ENCODE measurements at places on chromosomes 1 and 21.

GRCh38 chr1:201184307-201185122, 6.1 kb upstream of the IGFN1 start:
- peak; percentile 84 for DNase-seq

DNA sequence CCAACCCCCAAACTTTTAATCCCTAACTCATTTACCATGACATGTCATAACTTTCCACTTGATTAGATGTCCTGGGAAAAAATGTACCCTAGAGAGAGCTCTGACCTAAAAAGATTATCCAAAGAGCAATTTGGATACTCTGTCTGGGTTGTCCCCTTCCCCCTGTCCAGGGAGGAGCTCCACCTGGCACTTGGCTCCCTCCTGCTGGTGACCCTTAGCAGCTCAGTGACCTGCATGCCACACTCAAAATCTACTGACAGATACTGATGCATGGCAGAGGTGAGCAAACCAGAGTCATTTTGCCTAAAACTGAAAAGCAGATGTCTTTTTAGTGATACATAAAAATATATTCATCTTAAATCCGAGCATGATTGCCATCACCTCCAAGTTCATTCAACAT, 442.3 kb upstream of the CHRM3 start:
- DNase-seq, result no peak

- DNase-seq, result no peak
Observed at GRCh38 chr1:219574484-219575087, 38.3 kb downstream of the ZC3H11B start.

DNA sequence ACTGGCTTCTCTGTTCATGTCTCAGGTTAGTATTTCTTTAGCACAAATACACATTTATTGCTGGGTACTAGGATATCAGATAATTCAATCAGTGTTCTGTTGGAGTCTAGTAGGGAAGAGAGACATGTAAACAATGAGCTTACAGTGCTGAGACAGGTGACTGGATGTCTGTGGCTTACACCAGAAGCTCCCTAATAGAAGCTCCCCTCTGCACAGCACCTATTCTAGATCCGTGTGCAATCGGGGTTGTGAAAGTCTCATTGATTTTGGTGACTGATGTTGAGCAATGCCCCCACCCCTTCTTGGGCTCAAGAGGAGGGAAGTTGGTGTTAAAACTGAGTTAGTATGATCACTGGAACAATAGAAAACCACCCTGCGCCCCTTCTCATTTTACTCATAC, 279.2 kb downstream of the RPS6KC1 start:
- DNase-seq, result no peak

GRCh38 chr1:59214248-59215208, 82.4 kb upstream of the FGGY start:
- DNase-seq, result peak; percentile 48

DNA sequence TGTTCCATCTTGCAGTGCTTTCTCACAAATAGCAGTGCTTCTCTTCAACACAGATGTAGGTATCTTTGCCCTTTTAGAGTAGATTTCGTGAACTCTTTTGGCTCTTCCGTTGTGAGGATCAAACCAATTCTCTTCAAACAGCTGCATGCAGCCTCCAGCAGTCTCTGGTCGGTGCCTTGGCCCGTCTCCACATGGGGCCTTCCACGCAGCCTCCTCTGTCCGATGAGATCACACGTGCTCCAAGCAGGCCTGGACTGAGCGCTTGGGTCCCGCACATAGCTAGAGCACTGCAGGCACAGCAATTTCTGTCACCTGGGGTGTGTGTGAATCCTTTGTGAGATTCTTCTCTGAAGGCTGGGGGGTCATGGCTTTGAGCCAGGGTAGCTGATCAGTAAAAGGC, 82.8 kb upstream of the KCNE2 start:
- no peak for DNase-seq

GRCh38 chr1:31694069-31694963, 9.5 kb downstream of the COL16A1 start:
- DNase-seq, result no peak

DNA sequence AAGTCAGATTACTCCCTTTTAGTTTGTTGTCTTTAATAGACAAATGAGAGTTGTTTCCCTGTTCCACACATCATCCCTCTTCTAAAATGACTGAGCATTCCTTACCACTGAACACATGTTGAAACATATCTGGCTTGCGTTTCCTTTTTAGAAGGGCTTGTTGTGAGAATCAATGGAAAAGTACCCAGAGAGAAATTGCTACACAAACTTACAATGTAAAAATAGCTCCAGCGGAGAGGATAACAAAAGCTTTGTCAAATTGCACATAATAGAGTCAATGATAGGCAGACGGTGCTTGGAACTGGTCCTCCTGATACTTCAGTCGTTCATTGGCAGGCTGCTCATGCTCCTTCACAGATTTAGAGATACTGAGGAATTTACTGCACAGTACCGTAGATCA, 123.9 kb downstream of the CYYR1 start:
- DNase-seq, result peak; percentile 80

DNA sequence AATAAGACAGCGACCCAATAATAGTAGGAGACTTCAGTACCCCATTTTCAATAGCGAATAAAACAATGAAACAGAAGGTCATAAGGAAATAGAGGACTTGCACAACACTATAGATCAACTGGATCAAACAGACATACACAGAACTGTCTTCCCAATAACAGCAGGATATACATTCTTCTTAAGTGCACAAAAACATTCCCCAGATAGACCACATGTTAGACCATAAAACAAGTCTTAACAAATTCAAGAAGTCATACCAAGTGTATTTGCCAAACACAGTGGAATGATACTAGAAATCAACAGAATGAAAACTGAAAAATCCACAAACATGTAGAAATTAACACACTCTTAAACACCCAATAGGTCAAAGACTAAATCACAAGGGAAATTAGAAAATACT, 78.0 kb downstream of the LBR start:
- no peak for DNase-seq

GRCh38 chr1:156276966-156277381, 5.7 kb downstream of the SMG5 start:
- DNase-seq, result no peak

DNA sequence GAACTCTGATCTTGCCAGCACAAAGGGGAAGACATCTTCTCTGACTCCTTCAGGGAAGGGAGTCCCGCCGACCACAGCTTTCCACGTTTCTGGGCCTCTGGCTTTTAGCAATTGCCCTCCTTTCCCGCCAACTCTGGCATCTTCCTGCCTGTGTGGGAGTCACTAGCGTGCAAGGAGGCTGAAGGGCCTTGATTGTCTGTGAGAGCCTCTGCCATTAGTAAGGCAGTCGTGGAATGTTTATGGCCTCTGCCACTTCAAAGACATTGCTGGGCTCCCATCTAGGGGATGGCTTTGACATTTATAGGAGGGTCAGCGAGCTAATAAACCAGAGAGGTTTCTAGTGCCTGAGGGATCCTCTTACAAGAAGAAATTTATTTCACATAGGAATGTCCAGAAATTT, 14.3 kb upstream of the PROK1 start:
- DNase-seq, result peak; percentile 14

DNA sequence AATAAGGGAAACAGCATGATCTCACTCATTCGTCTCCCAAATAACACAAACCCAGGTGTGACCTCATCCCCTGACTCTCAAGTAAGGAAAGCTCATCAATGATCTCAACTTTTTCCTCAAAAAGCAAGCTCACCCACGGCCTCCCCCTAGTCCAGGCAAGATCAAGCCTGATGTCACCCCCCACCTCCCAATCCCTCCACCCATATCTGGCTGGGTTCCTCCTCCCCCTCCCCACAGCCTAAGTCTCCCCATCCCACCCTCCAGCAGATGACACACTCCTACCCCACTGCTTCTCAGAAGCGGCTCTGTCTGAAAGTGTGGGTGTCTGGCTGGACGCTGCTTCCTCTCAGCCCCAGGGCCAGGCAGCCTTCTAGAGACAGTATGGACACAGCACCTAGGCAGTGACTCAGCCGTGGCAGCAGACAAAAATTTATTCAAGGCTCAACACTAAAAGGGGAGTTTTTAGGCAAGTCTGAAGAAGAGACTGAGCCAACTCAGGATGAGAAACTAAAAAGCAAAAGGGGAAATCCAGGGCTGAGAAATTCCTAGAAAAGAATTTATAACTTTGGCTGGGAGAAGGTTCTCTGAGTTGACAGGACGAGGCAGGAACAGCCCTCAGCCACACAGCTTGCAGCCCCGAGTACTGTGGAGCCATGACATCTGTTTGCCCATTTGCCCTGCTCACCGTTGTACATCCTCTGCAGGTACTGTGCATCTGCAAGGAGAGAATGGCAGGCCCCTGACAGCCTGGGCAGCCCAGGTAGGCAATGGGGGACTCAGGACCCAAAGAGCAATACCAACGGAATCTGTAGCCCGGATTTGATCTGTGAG, 81.6 kb upstream of the LRRC8D start:
- peak; percentile 77 for DNase-seq

DNA sequence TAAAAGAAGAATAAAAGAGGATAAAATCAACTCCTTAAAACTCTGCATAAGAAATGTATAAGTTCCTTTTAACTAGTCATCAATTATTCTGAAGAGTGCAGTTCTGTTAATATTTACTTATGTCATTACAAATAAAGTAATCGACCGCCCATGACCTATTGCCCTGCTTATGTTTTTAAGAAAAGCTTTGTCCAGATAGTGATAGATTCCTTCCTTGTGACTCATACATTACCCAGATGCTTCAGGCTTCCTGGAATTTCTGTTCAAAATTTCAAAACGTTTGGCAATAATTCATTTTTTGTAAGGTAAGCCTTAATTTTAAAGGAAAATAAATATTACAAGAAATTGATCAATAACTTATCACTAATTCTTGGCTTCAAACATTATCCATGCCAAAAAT, 918.2 kb upstream of the ADGRL2 start:
- DNase-seq, result peak; percentile 68

- no peak for DNase-seq
Observed at GRCh38 chr1:65615859-65616258, 176.8 kb upstream of the PDE4B start.

GRCh38 chr1:204448344-204448964, 36.8 kb upstream of the PPP1R15B start:
- DNase-seq, result no peak

GRCh38 chr1:6724517-6725141, 23.0 kb upstream of the DNAJC11 start:
- peak; percentile 89 for DNase-seq

DNA sequence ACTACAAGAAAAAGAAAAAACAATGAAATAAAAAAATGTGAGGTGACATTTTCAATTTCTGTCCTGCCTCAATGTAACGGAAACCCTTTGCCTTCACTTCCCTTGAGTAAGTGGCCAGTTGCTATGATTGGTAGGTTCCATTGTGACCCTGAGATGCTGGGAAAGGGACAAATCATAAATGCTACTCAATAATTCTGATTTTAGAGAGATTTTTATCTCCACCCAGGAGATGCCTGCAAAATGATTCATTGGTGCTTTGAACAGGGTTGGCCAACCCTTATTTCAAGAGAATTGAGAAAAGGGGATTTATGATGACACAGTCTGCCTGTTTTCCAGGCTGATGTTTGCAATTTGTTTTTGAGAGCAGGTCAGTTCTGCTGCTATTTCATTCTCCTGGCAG, 22.5 kb downstream of the XCL1 start:
- DNase-seq, result no peak

DNA sequence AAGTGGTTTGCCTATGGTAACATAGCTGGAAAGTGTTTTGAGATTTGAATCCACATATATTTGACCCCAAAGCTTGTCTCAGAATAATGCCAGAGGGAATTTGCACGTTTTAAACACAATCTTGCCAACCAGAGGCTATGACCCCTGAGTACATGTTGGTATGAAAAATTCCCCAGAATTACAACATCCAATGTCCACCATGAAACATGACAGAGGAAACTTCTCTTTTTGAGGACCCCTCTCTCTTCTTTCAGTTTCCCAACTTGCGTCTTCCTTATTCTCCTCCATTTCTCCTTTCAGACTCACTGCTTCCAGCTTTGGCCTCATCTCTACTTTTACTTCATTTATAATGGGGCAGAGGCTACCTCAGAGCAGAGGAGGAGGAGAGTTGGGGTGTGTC, 5.5 kb upstream of the KCNJ9 start:
- DNase-seq, result no peak

- no peak for DNase-seq
Observed at GRCh38 chr1:181514298-181515290, 31.3 kb downstream of the CACNA1E start.

GRCh38 chr1:228987286-228987685, 252.0 kb downstream of the RHOU start:
- DNase-seq, result no peak

GRCh38 chr1:205256951-205257625, 29.3 kb downstream of the TMCC2 start:
- no peak for DNase-seq

- no peak for DNase-seq
Observed at GRCh38 chr1:176884911-176885310, 279.6 kb downstream of the ASTN1 start.

GRCh38 chr1:22825486-22826189, 115.0 kb downstream of the EPHB2 start:
- DNase-seq, result peak; percentile 54

DNA sequence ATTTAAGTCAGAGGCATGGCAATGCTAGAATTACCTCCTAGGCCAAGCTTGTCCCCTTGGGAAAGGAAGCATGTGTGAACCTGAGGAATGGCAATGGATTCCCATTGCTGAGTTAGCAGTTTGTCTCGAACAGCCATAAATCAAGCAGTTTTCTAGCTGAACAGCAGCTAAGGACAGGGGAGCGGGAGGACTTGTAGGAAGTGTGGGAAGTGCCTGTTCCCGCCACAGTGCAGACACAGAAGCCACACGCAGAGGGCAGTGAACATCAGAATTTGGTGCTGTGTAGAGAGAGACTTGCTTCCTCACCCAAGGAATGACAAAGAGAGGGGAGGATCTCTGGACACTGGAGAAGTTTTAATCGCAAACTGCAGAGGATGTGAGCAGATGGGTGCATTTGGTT, 3.8 kb downstream of the PHGDH start:
- DNase-seq, result peak; percentile 25

DNA sequence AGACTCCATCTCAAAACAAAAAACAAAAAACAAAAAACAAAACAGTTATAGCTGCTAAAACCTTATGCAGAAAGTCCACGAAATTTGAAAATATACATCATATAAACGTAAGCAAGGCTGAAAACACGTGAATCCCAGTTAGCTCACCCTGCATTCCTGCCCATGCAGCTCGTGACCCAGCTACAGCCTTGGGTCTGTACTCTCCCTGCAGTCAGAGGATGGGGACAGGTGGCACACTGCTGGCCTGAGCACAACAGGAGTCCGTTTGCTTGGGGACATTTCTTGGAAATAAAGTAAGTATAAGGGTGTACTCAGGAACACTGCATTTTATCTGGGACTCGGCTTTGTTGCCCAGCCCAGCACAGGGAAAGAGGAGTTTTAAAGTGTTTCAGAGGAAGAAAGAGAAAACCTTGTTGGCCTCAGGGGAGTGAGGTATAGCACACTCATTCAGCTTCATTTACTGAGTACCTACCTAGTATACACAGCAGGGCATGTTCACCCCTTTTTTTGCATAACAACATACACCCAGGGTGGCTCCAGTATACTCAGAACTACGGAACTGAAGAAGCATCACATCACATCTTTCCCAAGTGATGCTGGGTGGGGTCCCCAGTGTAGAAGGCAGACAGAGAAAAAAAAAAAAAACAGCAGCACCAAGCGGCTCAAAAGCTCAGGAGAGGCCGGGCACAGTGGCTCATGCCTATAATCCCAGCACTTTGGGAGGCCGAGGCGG, 44.1 kb downstream of the CAPZB start:
- DNase-seq, result no peak
